Nephron progenitor cell (in vitro differentiated cells): ENCODE measurements at places on chromosomes 6 and 20.

DNA sequence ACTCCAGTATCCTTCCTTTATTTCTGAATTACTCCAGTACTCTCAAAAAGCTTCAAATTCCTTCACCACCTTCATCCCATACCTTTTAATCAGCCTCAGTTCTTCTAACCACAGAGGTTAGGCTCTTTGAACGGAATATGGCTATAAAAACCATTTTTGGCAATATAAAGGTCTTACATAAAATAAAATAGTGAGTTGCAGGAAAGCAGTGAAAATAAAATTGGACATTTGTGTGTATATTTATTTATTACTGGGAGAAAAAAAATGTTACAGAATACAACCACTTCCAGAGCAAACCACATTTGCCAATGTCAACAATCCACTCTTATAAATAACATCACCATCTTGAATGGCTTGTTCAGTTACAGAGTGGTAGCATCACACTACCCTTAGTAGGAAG lies 7.7 kb downstream of the HDDC2 start:
- no peak for DNase-seq

GRCh38 chr20:1035466-1035865 lies 33.4 kb upstream of the RSPO4 start:
- DNase-seq = no peak

- DNase-seq = peak; percentile 59
Measured at GRCh38 chr6:157020881-157021343, 243.7 kb downstream of the ARID1B start.

DNA sequence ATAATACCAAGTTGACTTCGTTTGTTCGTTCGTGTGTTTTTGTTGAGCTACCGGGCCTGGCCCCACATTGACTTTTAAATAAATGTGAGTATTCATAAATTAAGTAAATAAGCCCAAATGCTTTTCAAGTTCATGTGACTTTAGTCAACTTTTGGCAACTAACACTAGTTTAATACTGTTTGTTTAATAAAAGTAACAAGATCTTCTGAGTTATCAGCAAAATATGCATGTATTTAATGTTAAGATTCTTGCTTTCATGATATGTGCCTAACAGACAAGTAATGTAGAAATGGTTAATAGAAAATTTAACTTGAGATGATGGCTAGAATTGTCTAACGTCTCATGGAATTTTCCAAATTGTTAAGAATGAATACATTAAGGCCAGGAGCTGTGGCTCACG lies 38.7 kb upstream of the ECI2 start:
- DNase-seq = no peak

GRCh38 chr6:75397171-75397570 lies 96.4 kb downstream of the FILIP1 start:
- DNase-seq = no peak

DNA sequence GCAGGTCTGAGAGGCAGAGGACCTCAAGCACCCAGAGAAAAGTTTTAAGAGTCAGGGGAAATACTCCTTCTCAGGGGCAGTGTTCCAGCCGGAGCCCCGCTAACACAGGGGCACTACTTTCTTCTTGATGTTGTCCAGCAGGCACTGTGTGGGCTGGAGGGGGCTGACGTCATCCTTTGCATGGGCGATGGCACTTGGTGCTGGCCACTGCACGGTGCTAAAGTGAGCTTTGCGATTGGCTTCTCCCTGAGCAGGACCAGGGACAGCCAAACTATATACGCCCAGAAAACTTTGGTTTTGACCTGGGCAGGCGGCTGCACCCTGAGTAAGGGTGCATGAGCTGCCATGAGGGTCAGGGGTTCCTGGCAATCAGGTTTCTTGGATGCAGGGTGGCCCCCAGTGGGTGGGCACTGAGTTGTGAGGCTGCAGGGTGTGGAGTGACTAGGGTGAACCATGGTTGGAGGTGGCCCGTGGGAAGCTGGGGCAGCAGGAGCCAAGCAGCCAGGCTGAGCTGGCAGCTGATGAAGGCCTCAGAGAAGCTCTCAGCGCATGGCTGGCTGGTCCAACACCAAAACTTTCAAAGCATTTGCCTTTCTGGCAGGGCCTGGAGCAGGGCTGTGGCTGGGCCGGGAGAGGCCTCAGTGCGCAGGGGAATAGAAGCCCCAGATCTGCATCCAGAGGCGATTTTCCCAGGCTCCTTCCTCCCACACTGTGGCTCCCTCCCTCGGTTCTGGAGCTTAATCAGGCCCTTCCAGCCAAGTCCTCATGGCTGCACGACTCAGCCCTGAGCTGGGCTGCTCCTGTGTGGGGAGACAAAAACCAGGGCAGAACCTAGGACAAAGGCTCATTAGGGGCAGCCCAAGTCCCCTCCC lies 18.3 kb downstream of the MRPS18A start:
- no peak for DNase-seq

DNA sequence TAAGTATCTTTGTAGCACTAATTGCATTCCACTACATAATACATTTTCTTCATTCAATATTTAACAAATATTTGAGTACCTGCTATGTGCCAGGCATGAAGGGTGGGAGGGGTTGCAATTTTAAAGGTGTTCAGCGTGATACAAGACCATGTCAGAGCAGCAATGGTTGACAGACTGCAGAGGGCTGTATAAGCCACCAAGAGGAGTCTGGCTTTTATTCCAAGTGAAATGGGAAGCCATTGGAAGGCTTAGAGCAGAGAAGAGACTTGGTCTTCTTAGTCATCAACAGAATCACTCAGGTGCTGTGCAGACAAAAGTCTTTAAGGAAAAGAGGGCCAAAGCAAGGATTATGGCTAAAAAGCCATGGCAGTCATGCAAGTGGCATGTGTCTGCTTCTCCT lies 360.8 kb upstream of the ARID1B start:
- DNase-seq = no peak

DNA sequence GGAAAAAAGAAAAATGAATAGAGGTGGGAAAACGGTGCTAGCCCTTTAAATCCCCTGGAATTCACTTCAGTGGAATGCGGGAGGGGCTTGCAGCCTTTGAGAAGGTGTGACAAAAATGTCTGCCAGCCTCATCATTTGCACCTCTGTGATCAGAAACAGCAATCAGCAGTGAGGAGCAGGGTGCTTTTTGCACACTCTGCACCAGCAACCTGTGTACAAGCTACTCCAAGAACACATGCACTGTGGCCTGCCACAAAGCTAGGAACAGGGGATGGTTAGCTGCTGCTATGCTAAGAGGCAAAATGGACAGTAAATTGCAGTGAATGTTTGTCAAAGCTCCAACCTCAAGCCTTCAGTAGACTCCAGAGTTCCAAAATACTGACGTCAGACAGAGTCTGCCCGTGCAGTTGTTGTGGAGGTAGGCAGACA lies 29.7 kb downstream of the GINS1 start:
- DNase-seq = no peak

DNA sequence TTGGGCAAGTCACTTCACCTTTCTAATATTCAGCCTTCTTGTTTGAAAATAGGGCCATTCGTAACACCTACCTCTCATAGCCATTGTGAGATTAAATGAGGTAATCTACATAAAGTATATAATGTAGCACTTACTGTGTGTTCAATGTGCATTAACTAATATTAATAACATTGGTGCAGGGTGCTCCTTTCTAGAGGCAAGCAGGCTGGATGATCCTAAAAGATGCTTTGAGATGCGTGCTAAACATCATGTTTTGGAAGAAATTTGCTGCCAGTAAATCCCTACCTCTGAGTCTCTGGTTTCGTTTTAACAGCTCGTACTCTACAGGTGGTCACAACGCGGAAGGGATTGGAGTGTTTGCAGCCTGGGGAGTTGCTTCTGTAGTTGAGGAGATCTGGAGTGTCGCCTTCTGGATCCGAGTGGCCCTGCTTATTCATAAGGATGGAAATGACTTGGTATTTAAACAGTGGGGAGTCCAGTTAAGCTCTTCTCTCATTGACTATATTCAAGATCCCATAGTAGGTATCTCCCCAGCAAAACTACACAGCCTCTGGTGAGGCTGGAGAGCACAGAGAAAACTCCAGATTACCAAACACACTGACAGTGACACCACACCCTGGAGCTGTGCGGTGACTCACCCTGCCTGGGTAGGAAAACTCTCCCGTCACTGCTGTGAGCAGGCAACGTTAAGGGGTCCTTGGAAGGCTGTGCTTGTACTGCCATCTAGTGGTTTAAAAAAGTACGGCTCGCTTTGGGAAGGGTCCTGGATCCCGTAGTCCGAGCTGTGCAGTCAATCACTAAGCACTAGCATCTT lies 107.9 kb downstream of the MAP3K7 start:
- peak; percentile 81 for DNase-seq

DNA sequence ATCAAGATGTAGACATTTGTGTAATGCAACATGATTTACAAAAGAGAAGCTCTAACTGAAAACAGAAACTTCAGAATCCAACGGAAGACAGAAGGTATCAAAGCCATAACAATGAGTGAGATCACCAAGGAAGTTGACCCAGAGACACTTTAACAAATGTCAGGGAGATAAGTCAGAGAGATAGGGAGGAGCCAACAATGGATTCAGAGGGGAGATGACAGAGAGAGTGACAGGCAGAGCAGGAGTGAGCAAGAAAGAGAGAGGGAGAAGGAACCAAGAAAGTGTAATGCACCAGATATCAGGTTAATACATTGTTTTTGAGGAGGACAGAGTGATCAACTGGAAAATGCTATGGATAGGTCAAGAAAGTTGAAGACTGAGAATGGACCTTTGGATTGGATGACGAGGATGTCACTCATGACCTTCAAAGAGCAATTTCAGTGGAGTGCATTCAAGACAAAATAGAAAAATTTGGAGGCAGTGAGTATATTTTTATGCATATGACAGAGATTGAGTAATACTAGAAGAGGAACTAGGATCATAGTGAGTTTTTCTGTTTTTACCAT lies 86.6 kb downstream of the TRDN start:
- no peak for DNase-seq

GRCh38 chr6:84280030-84280429 lies 52.6 kb upstream of the CEP162 start:
- no peak for DNase-seq

DNA sequence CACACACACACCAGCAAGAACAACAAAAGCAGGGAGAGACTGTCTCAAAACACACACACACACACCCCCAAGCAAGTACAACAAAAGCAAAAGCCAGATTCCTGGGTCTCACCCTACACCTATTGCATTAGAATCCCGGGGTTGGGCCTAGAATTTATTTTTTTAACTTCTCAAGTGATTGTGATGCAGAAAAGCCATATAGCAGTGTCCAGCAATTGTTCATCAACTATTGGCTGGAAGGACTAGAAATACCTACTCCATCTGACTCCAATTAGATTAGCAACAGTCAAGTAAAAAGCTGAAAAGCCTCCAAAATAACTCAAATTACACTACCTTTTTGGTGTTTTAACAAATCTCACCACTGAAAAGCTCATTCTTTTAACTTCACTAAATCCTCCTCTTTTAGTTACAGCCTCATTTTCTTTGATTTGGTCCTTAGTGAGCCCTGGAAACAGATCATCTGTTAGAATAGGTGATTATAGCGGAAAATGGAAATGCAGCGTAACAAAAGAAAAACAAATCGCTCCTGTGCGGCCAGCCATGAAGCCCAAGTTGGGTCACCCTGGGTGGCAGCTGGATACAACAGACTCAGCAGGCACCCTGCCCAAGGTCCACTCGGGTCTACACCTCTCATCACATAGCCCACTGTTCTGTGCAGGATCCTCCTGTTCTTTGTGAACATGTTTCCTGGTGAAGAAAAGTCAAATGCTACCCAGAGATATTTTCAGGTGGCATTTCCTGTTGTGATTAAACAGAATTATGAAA lies 38.7 kb downstream of the STAU1 start:
- no peak for DNase-seq

GRCh38 chr20:51752343-51752951 lies 15.7 kb downstream of the ATP9A start:
- no peak for DNase-seq

DNA sequence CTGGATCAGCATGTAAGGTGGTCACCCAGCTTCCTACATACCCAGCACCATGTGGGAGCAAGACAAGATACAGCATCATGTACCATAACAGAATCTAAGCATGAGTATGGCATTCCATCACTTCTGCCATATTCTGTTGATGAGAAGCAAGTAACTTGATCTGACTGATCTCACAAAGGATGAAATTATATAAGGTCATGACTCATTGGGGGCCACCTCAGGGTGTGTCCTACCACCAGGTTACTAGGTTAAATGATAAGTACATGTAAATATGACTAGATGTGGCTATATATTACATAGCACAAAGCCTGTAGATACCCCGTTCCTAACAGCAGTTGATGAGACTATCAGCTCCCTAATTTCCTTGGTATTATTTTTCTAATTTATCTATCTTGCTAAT lies 213.1 kb downstream of the DOK5 start:
- no peak for DNase-seq

GRCh38 chr6:164982389-164982788 lies 327.0 kb downstream of the C6orf118 start:
- DNase-seq = no peak

- DNase-seq = no peak
Measured at GRCh38 chr20:1775117-1775516, 117.5 kb upstream of the SIRPG start.

GRCh38 chr6:4510906-4511640 lies 265.1 kb upstream of the CDYL start:
- DNase-seq = no peak

DNA sequence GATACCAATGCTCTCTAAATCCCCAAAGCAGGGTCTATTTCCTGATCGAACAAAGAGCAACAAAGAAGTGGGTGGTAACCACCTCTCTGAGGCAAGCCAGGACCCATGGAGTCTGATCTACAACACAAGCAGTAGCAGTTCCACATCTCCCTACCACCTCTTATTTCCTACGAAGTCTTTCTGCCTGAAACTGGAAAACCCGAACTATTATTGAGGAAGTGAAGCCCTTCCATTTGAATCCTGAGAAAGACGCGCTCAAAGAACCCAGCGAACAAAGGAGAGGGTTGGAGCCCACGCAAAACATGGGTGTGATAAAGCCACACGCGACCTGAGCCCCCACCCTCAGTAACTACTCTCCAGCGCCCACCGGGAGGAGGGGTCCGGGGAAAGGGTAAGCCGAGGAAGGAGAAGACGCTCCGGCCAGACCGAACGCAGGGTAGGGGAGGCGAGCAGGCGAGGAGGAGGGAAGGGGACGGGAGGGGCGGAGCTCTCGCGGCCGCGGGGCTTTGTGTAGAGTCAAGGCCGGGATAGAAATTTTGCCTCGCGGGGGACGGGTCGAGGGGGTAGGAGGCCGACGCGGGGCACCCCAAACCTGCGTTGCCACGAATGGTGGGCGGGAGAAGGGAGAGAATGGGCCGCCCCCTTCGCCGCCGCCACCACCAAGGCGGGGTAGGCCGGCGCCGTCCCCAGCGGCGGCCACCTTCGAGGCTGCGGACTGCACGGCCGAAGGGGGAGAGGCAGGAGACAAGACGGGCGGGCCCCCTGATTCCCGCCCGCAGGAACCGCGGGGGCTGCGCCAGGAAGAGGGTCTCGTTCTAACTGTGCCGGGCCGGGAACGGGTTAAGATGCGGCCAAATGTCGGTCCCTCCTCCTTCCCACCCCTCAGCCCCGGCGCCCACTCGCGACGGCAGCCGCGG lies 802 bp downstream of the HDAC2 start:
- peak; percentile 65 for DNase-seq

GRCh38 chr6:19492636-19493405 lies 344.3 kb upstream of the ID4 start:
- DNase-seq = no peak
